NCI-H510A treated with DMSO at 0.1 percent for 48 hours (cell line): ENCODE measurements at places on chromosomes 11 and 22.

- no peak for DNase-seq
Measured at GRCh38 chr11:46102843-46103242, 18.4 kb downstream of the PHF21A start.

DNA sequence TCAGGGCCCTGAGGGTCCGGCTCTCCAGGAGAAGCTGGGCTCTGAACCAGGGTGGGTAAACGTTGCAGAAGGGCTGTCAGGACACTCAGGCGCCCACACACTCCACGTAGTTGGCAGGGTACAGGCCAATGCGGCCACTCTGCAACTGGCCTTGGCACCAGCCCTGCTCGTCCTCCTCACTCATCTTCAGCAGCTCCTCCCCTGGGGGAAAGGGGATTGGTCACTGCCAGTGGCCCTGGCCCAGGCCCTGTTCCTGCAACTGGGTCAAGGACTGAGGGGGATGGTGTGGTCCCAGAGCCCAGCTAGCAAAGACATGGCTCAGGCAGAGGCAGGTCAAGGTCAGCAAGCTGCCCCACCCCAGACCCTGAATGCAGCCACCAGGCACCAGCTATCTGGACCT lies 1.2 kb upstream of the ARFGAP2 start:
- DNase-seq, result no peak

GRCh38 chr22:46090631-46091201 lies 59.6 kb upstream of the PPARA start:
- no peak for DNase-seq

- DNase-seq, result no peak
Measured at GRCh38 chr11:33753304-33753967, 17.2 kb upstream of the CD59 start.

DNA sequence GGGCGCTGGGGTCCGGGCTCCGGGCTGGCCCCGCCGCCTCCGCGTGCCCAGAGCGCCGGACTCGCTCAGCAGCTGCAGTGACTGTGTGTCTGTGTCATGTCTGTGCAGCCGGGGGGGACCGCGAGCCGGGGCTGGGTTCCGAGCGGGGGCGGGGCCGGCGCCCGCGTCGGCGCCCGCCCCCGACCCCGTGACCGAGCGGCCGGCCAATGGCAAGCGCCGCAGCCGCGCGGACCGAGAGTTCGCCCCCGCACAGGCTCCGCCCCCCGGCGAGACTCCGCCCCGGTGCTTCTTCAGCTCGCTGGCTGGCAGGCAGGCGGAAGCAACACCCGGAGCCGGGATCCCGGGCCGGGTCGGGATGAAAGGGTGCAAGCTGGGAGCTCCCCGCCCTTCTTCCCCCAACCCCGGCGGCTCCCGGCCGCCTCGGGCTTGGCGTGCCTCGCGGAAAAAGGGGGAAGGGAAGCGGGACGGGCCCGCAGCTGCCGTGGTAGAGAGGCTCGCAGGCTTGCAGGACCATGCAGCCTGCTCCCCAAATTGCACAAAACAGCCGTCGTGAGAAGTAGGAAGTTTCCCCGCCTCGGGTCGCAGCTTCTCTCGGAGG lies 750 bp upstream of the LARGE1 start:
- peak; percentile 87 for DNase-seq

DNA sequence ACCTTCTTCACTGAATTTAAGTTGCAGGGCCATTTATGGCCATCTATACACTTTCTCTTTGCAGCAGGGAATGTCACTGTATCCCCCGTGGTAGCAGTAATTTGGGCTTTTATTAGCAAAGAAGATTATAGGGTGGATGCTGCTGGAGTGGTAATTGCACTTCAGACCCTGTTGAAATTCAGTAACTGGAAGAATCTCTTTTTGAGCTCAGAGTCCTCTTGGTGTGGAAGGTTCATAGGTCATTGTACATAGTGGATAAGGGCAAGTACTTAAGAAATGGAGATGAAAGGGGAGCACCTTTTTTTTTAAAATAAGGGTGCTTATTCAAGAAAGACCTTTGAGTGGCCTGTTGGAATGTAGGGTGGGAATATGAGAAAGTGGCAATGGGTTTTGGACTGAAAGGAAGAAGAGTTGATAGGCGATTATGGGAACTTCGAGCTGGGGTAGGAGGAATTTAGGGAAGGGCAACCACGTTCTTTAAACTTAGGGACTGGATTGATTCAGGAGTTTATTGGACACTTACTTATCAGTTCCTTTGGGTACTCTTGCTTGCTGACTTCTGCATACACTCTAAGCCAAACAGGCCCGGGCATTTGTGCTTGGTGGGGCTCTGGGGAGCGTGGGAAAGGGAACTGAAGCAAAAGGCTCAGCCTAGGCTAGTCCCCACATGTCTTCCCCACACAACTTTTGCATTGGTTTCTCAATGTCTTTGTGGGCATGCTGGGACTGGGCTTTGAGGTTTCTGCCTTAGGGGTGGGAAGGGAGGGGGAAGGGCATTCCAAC lies 26.5 kb downstream of the CTNND1 start:
- no peak for DNase-seq

GRCh38 chr11:66081505-66081904 lies 11.4 kb downstream of the PACS1 start:
- peak; percentile 77 for DNase-seq

GRCh38 chr11:113493206-113493605 lies 18.0 kb upstream of the DRD2 start:
- no peak for DNase-seq

DNA sequence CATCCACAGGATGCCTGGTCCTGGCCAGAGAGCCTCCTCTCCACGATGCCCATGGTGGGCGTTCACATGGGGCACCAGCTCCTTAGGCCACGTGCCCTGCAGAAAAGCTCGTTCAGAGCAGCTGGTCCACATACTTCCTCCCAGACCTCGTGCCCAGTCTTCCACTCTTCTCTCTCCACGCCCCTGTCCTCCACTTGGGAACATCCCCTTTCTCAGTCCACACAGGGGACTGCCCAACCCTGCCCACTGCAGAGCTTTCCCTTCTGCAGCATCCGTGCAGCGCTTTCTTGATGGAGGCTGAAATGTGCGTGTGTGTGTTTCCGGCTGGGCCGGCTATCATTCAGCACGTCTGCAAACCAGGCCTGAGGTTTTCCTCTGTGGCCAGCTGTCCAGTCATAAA lies 11.3 kb downstream of the TPCN2 start:
- DNase-seq, result no peak

DNA sequence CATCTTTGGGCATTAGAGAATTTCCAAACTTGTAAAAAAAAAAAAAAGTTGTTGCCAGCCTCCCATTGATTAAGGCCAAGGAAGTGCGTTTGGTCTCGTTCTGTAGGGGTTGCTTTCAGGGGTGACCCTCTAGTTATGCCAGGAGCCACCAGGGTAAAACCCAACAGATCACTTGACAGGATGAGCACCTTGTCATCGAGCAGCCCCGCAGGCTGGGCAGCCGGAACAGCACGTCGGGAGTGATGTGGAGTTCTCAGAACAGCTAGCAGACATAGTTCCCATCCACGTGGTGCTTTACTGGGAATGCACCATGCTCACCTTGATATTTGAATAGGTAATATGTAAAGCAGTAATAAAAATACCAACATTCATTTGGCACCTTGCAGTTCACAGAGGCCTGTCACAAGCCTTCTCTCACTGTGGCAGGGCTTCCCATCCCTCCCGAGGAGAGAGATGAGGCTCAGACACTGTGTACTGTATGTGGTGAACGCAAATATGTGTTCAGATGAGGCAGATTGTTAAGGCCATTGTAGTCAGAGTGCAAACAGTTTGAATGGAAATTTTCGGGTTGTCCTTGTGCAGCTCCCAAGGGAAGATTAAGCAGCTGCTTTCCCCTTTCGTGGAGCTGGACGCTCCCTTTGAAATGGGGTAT lies 70.9 kb upstream of the SORL1-AS1 start:
- DNase-seq, result no peak

DNA sequence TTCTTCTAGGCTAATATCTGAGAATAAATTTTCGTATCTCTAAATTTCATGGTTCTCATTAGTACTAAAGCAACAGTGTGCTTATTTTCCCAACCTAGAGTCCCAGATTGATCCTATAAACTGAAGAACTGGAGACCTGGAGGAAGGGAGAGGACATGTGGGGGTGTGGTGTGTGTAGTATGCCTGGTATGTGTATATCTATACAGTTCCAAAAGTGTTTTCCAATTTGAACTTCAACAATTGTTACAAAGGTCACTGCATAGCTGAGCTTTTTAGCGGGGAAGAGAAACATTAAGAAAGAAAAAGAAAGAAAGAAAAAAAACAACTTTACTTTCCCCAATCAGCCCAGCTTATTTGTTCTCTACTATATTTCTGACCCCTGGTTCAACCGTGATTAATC lies 152.1 kb downstream of the SOX6 start:
- DNase-seq, result no peak

GRCh38 chr22:17472932-17473331 lies 90.4 kb upstream of the SLC25A18 start:
- DNase-seq, result no peak

GRCh38 chr11:88151709-88152265 lies 23.5 kb downstream of the RAB38 start:
- no peak for DNase-seq

DNA sequence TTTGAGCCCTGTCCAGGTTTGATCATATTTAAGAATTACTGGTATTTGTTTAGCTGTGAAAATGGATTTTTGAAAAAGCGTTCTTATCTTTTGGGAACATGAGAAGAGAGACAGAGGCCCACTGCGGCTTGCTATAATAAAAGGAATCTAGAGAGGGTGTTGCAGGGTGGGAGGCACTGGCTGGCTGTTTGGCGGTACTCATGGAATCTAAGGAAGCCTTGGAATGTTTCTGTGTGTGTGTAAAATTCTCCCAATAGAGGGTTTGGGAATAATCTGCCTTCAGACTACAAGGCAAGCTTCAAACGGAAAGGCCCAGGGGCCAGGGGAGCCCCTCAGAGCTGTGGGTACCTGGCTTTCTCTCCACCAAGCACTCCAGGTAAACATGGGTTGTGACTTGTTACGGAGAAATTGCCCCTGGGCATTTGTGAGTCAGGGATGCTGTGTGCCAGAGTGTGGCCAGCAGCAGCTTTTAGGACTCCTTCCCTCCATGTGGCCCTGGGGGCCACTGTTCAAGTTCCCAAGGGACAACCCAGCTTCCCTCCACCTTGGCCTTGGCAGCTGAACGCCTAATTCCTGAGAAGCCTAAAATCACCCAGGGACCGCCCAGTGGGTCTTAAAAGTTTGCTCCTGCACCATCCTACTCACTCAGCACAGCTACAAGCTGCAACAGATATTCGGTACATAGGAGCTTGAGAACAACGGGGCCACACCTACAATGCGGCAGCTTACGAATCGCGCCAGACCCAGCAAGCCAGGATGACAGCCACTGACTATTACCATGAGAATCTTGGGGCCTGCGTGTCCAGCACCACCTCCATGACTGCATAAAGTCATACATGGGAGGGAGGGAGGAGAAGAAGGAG lies 14.1 kb upstream of the SYT8 start:
- DNase-seq, result no peak

DNA sequence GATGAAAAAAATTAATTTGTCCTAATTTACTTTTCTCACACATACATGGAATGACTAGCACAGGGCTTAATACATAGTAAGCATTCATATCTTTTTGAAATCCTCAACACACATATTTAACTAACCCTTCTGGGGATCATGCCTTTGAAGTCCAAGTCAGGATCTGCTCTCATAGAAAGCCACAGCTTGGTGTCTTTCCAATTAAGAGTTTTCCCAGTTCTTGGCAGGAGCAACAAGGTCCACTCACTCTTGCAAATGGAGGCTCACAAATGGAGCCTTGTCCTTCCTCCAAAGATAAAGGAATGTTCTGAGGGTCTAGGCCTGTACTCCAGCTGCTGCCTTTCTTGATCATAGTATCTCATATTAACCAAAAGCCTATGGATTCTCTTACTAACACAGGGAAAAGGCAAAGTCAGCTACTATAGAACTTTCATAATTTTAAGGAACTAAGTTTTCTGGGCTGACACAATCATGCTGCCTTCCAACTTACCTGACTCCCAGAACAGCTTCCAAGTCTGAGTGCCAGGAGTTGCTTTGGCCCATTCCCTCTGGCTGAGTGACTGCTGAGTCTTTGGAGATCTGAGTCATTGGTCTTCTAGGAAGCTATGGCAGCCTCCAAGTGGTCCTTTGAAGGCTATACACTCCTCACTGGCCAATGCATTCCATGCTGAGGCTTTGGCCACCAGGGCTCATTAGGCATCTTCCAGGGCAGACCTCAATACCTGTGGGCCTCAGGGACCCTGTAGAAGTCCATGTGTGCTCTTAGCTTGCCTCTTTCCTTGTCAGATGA lies 25.8 kb upstream of the NUCB2 start:
- DNase-seq, result no peak

GRCh38 chr22:48578138-48579042 lies 1249.3 kb downstream of the BRD1 start:
- DNase-seq, result no peak

DNA sequence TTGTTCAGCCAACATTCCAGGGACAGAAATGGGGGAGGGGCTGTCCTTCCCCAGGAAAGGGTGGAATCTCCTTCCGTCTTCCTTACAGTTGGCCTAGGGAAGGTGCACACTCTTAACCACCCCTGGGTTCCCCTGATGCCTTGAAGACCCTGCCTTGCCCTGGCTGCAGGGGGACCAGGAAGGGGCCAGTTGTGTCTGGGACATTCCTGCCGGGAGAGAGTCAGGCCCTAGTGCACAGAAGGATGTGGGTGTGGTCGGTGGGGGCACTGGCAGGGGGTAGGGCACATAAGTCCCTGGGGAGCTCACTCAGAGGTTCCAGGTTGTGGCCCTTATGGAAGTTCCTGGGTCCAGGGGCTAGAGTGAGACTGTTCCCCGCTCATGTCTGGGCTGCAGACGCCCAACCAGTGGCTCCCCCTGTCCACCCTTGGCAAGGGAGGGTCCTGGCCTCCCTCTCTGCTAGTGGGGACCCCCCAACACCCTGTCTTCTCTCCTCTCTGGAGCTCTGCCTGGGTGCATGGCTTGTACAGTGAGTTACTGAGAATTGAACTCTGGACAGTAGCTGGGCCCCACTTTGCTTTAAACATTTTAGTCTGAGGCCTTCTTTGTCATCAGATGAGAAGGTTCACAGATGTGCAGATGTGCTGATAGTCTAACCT lies 2.0 kb upstream of the APOBEC3A start:
- no peak for DNase-seq

GRCh38 chr22:42872821-42873220 lies 15.7 kb upstream of the ARFGAP3 start:
- no peak for DNase-seq

GRCh38 chr11:126989942-126990715 lies 10.4 kb downstream of the KIRREL3 start:
- DNase-seq, result peak; percentile 94

DNA sequence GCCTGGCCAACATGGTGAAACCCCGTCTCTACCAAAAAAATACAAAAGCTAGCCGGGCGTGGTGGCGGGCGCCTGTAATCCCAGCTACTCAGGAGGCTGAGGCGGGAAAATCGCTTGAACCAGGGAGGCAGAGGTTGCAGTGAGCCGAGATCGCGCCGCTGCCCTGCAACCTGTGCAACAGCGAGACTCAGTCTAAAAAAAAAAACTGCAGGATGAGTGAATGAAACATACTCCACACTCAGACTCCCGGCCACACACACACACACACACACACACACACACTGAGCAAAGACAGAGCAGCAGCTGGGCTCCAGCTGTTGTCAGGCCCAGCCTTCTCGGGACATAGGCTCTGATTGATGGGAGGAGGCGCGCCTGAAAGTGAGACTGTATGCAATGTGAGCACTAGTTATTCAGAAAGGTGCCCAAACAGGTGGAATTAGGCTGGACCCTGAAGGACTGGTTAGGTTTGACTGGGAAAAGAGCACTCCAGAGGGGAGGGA lies 1.5 kb upstream of the PLEKHA7 start:
- DNase-seq, result no peak
